ENCODE measurements at places on chromosomes 16 and 17. TPM values are rescaled to one million over a fixed set of nuclear protein-coding genes. Genes with fewer than 3 reads are reported as not detected.

GRCh38 chr17:60527701-60528100 is 1.7 kb upstream of the APPBP2 start:
- DNase-seq = no peak

GRCh38 chr16:55377840-55378239 is 53.8 kb downstream of the IRX6 start:
- no peak for DNase-seq

- DNase-seq = peak; percentile 37
Measured at GRCh38 chr17:17971431-17972125, 622 bp downstream of the TOM1L2 start.

DNA sequence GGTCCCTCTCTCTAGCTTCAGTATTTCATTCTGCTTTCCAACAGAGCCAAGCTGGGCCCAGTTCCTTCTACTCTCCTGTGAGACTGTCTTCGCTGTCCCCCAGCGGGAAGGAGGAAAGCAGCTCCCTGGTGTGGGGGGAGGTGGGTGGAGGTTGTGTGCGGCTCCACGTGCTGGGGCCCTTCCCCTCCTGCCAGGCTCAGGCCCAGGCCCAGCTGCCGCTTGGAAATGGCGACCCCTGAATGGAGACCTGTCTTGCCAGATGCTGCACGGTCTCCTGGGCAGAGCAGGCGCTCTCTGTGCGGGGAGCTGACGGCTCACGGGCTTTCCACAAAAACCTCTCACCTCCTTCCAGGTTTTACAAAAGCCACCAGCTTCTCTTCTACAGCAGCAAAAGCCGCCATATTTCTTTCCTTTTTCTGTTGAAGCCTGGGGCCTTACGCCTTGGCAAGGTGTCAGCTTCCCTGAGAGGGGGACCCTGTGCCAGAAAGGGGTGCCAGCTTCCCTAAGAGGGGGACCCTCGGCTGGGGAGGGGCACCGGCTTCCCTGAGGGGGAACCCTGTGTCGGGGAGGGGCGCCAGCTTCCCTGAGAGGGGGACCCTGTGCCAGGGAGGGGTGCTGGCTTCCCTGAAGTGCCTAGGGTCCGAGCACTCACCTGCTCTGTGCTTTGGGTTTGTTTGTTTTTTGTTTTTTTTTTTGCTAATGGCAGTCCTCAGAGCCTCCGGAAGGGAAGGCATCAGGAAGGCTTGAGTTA is 47.5 kb downstream of the ZNF778 start:
- no peak for DNase-seq

DNA sequence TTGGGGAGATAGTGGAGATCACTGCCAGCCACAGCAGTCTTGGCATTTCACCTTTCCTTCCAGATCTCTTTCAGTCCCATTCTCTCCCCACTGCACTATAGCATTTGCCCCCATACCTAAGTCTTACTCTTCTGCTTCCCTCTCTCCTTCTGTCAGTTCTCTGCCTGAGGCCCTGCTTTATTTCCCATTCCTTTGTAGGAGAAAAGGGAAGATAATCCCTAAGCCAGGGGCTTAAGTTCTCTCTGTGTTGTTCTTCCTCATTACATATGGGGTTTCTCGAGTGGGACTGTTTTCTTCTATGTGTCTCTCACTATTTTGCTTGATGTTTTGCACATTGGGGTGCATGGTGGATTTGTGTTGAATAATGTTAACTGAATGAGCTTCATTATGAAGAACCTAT is 6.4 kb downstream of the KDM6B start:
- no peak for DNase-seq

DNA sequence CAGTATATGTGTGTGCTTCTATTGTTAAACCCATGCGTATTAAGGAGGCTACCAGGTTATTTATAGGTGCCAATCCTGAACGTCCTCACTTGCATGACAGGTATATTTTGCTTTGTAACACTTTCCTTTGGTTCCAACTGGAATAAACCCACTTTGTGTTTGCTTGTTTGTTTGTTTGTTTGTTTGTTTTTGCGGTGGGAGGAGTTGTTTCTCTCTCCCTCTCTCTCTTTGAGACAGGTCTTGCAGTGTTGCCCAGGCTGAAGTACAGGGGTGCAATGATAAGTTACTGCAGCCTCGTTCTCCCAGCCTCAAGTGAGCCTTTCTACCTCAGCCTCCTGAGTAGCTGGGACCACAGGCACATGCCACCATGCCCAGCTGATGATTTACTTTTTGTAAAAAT is 28.7 kb downstream of the NACA2 start:
- no peak for DNase-seq

DNA sequence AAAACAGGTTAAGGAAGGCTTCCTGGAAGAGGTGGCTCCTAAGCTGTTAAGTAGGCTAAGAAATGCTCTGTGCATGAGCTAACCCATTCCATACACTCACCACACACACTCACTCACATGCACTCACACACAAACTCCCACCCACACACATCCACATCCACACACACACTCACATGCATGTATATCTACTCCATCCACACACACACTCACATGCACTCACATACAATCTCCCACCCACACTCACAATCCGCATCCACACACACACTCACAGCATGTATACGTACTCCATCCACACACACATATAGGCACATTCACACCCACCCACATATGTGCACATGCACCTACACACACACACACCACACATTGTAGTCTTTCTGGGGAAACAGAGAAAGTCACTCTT is 89.3 kb upstream of the HNF1B start:
- DNase-seq = no peak

GRCh38 chr17:73291260-73291801 is 20.5 kb downstream of the CDC42EP4 start:
- DNase-seq = no peak

DNA sequence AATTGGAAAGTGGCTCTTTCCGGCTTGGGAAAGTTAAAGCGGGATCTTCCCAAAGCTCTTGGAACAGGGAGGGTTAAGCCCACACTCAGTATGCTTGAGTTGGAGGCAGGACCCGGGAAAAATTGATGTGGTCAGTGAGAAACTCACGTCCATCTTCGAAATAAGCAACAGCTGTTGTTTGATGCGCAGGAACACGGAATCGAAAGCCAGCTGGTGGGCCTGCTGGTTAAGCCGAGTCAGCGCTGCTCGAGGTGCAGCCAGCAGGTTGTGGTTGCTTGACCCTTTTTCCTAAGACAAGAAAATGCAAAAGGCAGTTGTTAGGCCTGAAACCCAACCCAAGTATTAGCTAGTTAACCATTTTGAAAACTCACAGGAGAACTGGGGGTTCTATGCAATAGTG is 49.4 kb downstream of the COG7 start:
- no peak for DNase-seq

DNA sequence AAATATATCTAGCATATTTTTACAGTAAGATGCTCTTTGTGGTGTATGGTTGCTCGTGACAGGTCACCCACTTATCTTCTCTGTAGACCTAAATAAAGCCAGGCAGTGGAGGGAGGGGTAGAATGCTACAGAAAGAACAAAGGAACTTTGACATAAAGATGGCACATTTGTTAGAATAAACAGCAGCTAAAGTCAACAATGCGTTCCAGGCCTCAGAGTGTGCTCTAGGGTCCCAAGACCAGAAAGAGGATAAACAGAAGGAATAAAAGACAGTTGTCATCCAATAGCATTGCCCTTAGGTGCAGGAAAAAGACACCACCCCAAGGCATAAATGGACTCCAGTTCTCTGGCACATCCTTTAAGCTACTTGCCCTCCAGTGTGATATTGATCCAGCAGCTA is 523.0 kb upstream of the CDH11 start:
- no peak for DNase-seq

DNA sequence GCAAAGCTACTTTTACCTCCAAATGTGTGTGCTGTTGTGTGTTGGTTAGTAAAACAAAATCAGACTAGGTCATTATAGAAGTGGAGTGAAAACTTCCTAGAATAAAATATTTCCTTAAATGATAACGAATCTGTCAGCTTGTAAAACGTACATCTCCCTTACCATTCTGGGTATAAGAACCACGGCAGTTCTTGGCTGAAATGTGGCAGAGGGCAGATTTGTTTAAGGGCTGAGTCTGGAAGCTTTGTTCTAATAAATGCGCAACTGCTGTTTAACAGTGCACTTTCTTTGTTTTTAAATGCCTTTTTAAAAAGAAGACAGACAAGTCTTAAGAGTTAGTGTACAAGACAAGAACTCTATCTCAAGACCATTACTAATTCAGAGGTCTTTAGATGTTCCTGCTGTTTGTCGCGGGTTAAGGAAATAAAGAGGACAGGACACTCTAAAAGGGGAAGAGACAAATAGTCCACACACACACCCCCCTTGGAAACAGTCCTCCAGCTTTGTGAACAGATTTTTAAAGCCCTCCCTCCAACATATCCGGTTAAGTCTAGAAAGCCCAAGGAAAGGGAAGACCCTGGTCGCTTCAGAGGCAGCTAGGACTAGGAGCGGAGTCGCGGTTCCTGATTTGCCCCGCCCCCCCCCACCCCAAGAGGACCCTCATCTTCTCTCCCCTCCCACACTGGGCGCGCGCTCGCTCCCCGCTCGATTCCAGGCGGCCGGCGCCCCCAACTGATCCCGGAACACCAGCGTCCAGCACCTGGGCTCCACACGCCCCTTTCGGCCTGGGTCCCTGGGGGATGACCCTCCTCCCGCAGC is 658 bp downstream of the SYNRG start:
- peak; percentile 17 for DNase-seq

- no peak for DNase-seq
Measured at GRCh38 chr16:23020084-23020483, 129.2 kb downstream of the USP31 start.

GRCh38 chr16:56848955-56849689 is 15.9 kb upstream of the SLC12A3 start:
- DNase-seq = no peak

GRCh38 chr17:63701456-63701820 is 1.5 kb upstream of the LIMD2 start:
- DNase-seq = peak; percentile 16

- DNase-seq = no peak
Measured at GRCh38 chr16:14569213-14569612, 60.8 kb downstream of the PARN start.

DNA sequence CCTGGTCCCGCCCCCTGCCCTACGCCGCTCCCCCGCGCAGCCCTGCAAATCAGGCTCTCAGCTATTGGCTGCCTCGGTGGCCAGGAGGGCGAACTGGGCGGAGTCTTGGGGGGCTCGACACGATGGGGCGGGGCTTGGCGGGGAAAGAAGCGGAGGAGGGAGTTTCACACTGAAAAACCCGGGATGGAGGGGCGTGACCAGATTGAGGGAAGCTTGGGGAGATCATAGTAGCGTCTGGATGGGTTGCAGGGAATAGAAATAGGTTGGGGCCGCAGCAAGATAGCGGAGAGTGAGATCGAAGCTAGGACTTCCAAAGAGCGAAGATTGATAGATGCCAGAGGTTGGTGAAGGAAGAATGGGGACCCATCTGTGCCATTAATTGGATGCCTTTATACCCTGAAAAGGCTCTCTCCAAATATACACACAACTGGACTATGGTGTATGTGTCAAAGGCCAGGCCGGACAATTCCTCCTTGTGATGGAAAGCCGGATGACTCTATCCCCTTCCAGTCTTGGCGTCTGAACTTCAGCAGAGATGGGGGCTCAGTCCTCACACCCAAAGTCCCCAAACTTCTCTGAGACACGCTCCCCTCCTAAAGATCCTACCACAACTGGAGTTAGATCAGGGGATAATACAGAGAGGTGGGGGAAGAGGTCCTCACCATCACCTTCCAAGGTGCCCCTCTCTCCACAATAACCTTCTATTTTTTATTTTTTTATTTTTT is 376 bp upstream of the STAC2 start:
- no peak for DNase-seq

GRCh38 chr17:60809421-60809820 is 131.8 kb downstream of the BCAS3 start:
- no peak for DNase-seq

METTL9 gene
- 87.1 TPM for total RNA-seq

YBX2 gene
- 0.83 TPM for total RNA-seq

Measured in activated CD4-positive, alpha-beta T cell treated with anti-CD3 and anti-CD28 coated beads, Interleukin-2, amount 10 ng/mL, durations not matched to agents 7 days and 5 days (primary cell).